NCI-H774 (cell line): ENCODE measurements at places on chromosomes 5 and 9.

GRCh38 chr9:68507130-68507805, 33.4 kb downstream of the TMEM252 start:
- no peak for DNase-seq

DNA sequence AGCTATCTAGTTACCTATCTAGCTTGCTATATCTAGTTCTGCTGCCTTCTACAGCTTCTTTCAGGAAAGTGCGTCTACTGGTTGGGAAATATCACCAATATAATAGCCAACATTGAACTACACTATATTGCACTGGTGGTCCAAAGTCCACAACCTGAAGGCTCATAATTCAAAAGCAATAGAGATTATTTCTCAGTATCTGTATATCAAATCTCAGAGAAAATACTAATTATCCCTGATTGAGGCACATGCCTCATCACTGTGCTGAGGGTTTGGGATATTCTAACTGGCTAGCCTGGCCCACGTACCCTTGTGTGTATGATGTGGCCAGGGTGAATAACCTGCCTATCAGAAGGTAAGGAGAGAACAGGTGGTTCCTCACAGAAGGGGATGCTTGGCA, 53.8 kb downstream of the SH3RF2 start:
- DNase-seq = no peak

DNA sequence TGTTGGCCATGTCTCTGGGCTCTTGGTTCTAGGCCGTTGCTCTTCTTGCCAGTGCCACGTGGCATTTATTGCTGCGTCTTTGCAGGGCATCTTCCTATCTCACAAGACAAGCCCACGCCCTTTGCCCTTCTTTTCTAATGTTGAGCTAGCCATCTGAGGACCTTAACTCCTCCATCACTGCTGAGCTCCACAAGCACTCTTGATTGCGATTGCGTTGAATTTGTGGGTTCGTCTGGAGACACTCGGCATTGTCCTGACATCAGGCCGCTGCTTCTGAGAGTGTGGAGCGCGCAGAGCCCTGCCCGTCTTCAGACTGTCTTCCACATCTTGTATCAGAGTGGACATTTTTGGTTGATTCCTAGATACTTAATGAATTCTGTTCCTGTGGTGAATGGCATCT, 14.5 kb upstream of the FCN1 start:
- no peak for DNase-seq

- no peak for DNase-seq
Observed at GRCh38 chr5:93193431-93194347, 387.3 kb downstream of the NR2F1-AS1 start.

- no peak for DNase-seq
Observed at GRCh38 chr9:135297456-135298075, 182.0 kb upstream of the PPP1R26 start.

DNA sequence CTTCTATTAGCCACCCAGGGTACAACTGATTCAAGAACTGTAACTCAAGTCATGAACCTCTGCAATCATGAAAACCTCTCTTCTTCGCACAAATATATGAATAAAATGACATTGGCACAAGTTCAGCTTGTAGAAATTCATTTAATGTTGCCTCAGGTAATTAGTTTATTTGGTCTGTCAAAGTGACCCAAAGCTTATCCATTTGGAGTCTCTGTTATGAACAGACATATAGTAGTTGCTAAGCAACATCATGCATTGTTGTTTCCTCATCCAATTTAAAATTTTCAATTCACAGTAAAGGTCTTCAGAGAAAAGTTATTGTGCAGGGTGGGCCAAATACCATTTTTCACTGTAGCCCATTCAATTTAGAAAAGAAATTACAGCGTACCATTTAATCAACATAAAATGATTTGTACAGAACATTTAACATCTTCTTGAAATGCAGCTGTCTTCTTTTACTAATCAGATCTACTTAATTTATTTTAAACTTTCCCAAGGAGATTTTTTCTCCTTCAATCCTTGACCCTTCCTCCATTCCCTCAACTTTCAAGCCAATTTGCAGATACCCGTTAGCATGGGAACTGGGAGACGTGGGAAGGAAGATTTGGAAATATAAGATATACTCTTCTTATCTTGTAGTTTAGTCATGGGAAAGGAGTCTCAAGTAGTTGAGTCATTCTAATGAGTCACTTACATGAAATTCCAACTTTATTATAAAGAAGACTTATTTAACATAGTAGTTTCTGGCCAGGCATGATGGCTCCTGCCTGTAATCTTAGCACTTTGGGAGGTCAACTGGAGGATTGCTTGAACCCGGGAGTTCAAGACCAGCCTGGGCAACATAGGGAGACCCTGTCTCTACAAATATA, 231.3 kb downstream of the ATPSCKMT start:
- DNase-seq = peak; percentile 91

GRCh38 chr5:178476972-178477754, 113.0 kb downstream of the COL23A1 start:
- no peak for DNase-seq

GRCh38 chr5:136033848-136034247, 5.1 kb downstream of the TGFBI start:
- DNase-seq = no peak

- DNase-seq = no peak
Observed at GRCh38 chr5:157120102-157120501, 11.3 kb upstream of the HAVCR2 start.

- no peak for DNase-seq
Observed at GRCh38 chr5:112186401-112186990, 232.6 kb downstream of the EPB41L4A start.

- DNase-seq = no peak
Observed at GRCh38 chr5:9265441-9266287, 280.2 kb downstream of the SEMA5A start.

GRCh38 chr5:82986404-82986803, 90.8 kb downstream of the TMEM167A start:
- DNase-seq = no peak

- DNase-seq = no peak
Observed at GRCh38 chr5:91486638-91487037, 103.5 kb upstream of the ARRDC3 start.

- DNase-seq = no peak
Observed at GRCh38 chr5:158968150-158968549, 131.6 kb downstream of the EBF1 start.

GRCh38 chr5:148145916-148146315, 22.4 kb upstream of the SPINK14 start:
- DNase-seq = peak; percentile 26

DNA sequence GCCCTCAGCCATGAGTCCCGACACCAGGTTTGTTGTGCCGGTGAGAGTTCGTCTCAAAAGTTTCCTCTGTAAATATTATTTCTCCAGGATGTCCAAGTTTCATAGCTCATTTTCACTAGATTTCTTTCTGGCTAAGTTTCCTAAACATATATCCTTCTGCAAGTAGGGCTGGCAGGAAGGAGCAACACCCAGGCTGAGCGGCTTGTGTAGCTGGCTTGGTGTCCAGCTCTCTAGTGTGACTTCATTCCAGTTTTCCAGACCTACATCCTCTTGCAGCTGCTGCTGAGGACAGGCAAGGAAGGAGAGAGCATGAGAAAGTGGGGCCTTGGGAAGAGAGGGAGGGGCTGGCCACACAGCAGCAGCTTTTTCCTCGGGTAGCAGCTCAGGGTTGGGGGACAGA, 80.3 kb downstream of the FGF1 start:
- no peak for DNase-seq

DNA sequence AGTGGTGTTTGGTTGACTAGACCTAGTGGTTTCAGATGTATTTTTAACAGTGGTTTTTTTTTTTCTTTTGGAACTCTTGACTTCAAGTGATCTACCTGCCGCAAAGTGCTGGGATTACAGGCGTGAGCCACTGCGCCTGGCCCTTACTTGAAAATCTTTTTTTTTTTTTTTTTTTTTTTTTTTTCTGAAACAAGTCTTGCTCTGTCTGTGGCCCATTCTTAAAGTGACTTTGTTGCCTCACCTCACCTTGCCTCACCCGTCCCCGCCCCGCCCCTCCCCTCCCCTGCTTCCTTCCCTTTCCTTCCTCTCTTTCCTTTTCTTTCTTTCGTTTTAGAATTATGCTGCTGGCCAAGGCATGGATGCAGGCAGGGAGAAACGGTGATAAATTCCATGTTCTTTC, 26.0 kb downstream of the GPBP1 start:
- no peak for DNase-seq

- DNase-seq = no peak
Observed at GRCh38 chr5:143757116-143757515, 54.8 kb upstream of the HMHB1 start.
